ENCODE measurements at places on chromosomes 4 and X. TPM values are rescaled to one million over a fixed set of nuclear protein-coding genes. Genes with fewer than 3 reads are reported as not detected.
A peak's percentile ranks its signal among the peaks of the same experiment; 100 is the strongest.

The BEX5 gene
- not detected for total RNA-seq

DNA sequence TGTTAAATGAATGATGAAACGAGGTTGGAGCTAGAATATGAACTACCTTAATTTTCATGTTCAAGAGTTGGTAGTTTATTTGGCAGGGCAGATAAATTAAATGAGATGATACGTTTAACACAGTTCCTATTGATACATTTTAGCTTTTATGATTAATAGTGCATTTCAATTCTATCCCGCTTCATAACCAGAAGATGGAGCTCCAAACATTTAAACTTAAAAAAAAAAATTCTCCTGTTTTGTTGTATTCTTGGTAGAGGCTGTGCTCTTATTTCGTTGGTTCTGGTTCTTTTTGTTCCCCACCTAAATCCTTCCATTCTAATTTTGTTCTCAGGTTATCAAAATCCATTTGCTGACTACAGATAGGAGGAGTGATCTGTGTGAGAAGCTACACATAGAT is 71.8 kb upstream of the PTPN13 start:
- H3K4me3 ChIP-seq: no peak overlapping the region
- H3K4me1 ChIP-seq: no peaks in the 10 kb centered on the region
- no peak overlapping the region for H3K27ac ChIP-seq
- DNase-seq: no peak

DNA sequence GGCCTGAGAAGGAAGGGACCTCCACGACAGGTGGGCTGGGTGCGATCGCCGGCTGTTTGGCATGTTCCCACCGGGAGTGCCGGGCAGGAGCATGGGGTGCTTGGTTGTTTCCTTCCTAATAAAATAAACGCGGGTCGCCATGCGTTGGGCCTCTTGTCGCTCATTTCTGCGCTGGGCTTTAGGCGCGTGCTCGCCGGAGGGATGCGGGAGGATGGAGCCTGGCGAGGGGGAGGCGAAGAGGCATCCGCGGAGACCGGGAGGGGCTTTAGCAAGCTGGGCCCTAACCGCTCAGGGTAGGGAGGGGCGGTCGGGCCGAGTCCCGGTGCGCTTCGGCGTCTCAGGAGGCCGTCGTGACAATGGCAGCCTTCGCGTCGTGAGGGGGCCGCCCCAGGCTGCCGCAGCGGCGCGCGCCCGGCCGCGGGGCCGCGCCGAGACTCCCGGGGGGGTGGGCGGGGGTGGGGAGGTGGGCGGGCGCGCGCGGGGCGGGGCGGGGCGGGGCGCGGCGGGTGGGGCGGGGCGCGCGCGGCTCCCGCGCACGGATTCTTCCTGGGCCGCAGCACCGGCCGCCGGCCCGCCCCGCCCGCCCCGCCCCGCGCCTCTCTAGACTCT is 476 bp upstream of the GDI1 start:
- DNase-seq: no peak
- peaks cover 8% of the 10 kb centered on the region for H3K36me3 ChIP-seq
- H3K27ac ChIP-seq: peak overlapping the region; percentile 81
- no peaks in the 10 kb centered on the region for H3K27me3 ChIP-seq
- peaks cover 15% of the 10 kb centered on the region for H3K4me1 ChIP-seq
- peak overlapping the region; percentile 56 for H3K4me3 ChIP-seq

GRCh38 chrX:48831909-48832291 is 3.5 kb downstream of the PCSK1N start:
- no peak for DNase-seq
- H3K4me1 ChIP-seq: no peaks in the 10 kb centered on the region
- no peak overlapping the region for H3K27ac ChIP-seq
- peaks cover 30% of the 10 kb centered on the region for H3K27me3 ChIP-seq

DNA sequence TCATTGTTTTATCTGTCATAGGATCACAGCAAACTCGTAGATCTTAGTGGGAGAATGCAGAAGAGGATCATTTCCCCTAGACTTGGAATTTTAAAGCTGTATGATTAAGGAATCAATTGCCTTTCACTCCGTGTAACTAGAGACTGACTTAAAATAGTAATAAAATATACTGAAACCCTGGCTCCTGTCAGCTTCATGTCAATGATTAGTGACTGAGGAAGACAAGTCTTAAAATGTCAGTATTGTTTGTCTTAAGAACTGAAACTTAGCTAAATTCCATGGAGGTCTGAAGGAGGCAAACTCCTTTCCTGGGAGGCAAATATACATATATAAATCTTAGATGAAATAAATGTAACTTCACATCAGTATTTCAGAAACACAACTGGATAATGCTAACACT is 1016.7 kb upstream of the PCDH10 start:
- DNase-seq: no peak
- H3K27ac ChIP-seq: no peak overlapping the region
- no peaks in the 10 kb centered on the region for H3K36me3 ChIP-seq

The RGN gene
- 0.45 TPM for total RNA-seq

The NUDT6 gene
- total RNA-seq: 3.3 TPM

The IL13RA1 gene
- 61.1 TPM for total RNA-seq

Data from HFFc6 (cell line).